ENCODE measurements at places on chromosomes 16 and 17.
A peak's percentile ranks its signal among the peaks of the same experiment; 100 is the strongest.

DNA sequence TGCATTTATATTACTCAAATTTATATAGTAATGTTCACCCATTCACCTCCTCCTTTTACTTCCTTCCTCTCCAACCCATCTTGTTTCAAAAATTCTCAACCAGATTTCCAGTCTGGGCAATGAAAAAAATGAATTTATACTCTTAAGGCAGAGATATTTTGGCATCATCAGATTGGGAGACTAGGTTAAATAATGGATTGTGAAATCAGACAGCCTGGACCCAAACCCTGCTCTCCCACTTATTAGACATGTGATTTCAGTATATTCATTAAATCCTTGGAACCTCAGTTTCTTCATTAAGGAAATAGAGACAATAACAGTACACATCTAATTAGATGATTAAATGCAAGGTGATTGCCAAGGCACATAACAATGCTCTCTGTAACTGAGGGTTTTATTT lies 7.8 kb downstream of the ACSM1 start:
- no peak for DNase-seq

DNA sequence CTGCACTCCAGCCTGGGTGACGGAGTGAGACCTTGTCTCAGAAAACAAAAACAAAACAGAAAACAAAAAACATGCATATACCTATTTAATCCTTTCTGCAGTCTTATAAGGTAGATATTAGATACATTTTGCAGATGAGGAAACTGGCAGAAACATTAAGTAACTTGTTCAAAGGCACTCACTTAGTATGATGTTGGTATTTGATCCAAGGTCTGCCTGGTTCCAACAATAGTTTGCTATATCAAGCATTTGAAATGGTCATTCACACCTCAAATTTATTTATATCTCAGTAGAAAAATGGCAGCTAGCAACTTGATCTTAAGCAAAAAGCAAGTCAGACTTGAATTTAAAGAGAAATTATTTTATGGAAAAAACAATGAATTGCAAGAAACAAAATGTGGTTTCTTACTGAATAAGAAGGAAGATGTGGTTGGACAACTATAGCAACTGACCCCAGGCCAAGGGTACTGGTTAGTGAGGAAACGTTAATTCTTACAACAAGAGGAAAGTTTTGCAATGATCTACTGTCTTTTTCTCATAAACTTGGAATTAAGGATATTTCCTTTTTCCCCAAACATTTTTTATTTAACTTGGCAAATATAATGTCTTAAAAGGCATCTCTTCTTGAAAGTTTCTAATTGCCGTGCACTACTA lies 19.7 kb downstream of the DHRS7B start:
- no peak for DNase-seq

- no peak for DNase-seq
Observed at GRCh38 chr16:23650674-23651416, 9.6 kb downstream of the DCTN5 start.

- no peak for DNase-seq
Observed at GRCh38 chr17:81866440-81867169, 4.5 kb downstream of the ARHGDIA start.

DNA sequence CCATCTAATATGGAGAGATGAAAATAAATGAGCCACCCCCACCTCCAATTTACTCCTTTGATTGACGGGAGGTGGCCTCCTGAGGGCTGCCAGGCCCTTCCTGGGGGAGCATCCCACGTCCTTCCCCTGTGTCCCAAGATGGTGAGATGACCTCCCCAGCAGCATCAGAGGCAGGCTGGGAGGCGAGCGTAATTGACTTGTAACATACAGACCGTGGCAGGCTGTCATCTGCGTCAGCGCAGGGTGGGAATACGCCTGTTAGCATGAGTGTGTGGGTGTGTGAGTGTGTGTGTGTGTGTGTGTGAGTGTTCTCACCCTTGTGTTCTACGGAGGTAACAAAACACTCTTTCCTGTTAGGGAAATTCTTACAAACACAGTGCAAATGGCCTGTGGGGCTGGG lies 156.9 kb upstream of the CIBAR2 start:
- no peak for DNase-seq

- no peak for DNase-seq
Observed at GRCh38 chr16:89478576-89479221, 11.7 kb downstream of the ANKRD11 start.

DNA sequence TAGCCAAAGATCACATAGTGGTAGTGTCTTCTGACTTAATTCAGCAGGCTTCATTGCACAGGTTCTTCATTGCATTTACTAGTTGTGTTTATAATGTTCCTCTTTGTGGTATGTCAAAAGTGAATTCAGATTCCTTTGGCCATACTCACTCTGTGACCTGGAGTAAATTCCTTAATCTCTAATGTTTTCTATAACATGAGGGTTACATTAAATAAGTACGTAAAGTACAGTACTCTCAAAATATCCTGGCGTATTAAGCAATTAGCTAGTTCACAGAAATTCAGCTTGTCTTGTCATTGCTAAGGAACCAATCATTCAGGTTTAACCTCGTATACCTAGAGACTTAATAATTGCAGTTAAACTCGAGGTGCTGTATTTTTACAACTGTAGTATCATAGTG lies 4.2 kb downstream of the RPS6KB1 start:
- no peak for DNase-seq

DNA sequence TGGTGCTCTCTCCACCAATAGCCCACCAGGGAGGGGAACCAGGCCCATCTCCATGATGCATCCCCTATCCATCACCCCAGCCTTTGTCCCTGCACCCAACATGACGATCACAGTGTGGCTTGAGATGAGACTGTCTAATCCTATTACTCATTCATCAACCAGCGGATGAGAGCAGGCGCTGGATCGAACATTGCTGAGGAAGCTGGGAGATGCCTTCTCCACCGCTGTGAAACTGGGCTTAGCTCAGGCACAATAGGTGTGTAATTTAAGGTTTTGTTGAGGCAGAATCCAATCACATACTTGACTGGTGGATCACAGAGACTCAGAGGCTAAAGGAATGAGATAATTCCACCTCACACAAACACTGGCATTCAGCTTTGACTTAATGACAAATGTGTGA lies 64.6 kb upstream of the IRX3 start:
- peak; percentile 26 for DNase-seq

GRCh38 chr16:50334106-50334975 lies 34.4 kb downstream of the BRD7 start:
- no peak for DNase-seq

GRCh38 chr16:27980919-27981700 lies 82.4 kb downstream of the GSG1L start:
- DNase-seq, result no peak

Measured in WERI-Rb-1 (cell line).